NCI-H2029 (cell line): ENCODE measurements at places on chromosomes 7 and 10.

GRCh38 chr10:93701866-93702209 is 554 bp downstream of the FRA10AC1 start:
- DNase-seq: no peak

- no peak for DNase-seq
Measured at GRCh38 chr10:45179691-45180090, 135.7 kb downstream of the OR13A1 start.

DNA sequence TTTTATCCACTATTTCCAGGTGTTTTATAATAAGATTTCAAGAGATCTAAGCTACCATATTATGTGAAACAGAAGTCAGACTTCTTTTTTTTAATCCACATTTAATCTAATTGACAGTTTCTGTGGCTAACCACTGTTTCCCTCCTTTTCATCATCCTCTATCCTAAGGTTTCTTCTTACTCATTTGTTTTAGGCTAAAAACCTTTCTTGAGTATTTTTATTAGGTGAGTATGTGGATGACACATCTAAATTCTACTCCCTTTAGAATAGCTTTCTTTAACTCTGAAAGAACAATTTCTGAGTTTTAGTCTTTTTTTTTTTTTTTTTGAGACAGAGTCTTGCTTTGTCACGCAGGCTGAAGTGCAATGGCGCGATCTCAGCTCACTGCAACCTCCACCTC is 62.7 kb downstream of the NPY start:
- DNase-seq: no peak

DNA sequence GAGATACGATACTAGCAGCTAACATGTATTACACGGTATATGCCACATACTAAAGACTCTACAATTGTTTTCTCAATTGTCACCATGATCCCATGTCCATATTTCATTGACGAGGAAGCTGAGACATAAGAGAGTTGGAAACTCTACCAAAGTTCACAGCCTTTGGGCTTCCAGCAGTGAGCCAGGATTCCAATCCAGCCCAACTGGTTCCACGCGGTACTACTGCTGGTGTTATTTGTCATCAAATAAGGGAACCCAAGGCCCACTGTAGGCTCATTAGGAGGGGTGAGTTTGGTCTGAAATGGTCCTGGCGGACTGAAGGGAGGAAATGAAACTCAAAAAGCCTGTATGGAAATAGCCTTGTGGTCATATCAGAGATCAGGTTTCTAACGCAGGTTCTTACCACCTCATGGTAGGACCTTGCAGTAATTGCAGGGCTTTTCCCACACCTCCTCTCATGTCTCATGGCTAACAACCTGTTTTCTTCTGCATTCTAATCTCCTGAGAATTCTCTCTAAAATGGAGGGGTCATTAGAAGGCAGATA is 814.6 kb downstream of the LRMDA start:
- DNase-seq: no peak

GRCh38 chr7:155259866-155260497 is 37.7 kb upstream of the INSIG1 start:
- no peak for DNase-seq

DNA sequence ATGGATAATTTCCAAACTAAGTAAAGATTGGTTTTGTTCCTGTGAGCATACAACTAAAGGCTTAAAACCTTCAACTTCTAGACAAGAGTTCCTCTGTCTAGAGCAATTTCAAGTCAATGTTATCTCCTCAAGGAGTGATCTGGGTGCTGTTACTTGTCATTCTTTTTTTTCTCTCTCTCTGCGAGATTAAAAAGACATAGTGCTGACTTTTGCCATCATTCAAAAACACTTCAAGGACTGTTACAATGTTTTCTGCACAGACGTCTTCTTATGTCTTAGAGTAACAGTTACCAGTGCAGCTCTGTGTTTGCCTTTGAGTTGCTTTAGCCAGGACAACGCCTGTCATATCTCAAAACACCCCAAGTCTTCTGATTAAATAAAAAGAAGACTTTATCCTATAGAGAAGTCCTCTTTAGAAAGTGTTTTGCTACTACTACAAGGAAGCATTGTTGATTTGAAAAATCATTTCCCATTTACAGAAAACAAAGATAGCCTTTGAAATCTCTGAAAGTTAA is 263.5 kb upstream of the FERD3L start:
- no peak for DNase-seq

- DNase-seq: no peak
Measured at GRCh38 chr7:75850235-75850634, 28.6 kb upstream of the RHBDD2 start.

DNA sequence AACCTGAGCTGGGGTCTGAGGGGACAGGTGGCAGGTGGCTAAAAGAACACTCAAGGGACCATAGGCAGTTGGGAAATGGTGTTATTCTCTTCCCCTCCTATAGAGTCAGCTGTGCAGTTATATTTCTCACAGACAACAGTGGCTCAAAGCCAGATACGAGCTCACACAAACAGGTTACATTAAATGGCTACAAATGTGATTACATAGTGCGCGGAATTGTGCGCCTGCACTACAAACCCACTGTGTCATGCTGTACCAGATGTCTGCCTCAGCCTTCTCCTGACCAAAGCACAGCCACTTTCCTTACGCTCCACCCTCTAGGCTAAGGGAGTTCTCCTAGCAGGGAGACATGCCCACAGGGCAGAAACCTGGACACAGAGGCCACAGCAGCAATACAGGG is 387.2 kb downstream of the CNTNAP2 start:
- DNase-seq: no peak

GRCh38 chr7:21013765-21014539 is 227.3 kb upstream of the SP8 start:
- DNase-seq: no peak

- peak; percentile 15 for DNase-seq
Measured at GRCh38 chr10:94403380-94404213, 1.3 kb downstream of the TBC1D12 start.

DNA sequence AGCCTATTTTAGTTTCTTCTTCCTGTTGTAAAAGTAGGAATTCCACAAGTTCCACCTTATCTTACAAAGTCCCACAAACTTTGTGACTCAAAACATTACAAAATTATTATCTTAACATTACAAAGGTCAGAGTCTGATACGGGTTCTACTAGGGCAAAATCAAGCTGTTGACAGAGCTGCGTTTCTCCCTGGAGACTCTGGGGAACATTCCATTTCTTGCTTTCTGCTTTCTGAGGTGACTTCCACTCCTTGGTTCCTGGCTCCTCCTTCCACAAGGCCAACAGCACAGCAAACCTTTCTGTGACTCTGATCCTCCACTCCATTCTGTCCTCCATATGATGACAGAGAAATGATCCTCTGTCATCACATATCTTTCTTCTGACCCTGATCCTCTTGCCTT is 10.6 kb downstream of the OR2F1 start:
- DNase-seq: no peak

- no peak for DNase-seq
Measured at GRCh38 chr10:123496996-123497660, 169.0 kb upstream of the GPR26 start.

- DNase-seq: no peak
Measured at GRCh38 chr10:83909001-83909400, 230.3 kb upstream of the GHITM start.

DNA sequence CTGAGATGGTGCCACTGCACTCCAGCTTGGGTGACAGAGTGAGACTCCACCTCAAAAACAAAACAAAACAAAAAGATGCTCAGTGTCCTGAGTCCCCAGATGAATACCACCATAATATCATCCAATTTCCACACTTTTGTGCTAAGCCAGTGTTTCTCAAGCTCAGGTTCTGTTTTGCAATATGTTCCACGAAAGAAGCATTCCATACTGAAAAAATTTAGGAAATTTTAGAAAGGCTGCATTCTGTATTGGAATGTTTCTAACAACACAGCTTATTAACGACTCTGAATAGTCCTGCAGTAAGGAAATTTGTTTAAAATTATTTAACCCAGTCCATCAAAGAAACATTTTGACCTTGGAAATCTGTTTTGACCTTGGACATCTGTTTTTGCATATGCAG is 142.4 kb downstream of the EPC1 start:
- no peak for DNase-seq

DNA sequence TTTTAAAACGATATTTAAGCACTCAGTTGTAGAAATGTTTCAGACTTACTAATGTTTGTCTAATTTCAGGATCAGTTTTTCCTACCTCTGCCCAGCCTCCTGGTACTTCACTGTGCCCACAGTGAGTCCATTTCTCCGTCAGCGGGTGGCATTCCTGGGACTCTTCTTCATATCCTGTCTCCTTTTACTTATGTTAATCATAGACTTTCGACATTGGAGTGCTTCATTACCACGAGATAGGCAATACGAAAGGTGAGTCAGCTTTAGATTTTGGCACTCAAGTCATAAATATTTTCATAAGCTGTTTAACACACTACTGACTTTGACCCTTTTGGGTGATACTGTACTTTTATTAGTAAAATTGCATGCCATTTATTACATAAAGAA is 2.1 kb downstream of the ENTPD7 start:
- no peak for DNase-seq

DNA sequence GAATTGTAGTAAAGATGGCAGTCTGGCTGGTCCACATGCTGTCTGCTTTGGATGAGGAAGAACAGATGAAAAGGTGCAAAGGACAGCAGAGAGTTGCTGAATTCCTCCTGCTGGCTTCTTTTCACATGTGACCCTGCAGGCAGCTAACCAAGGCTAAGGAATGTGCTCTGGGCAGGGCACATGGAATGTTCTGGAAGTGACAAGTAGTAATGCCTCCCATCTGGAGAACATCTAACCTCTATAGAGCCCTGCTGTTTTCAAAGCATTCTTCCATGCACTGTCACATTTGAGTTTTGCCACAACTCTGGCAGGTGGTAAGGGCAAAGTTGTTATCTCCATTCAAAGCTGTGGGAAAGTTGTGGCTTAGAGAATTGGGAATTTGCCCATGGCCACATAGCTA is 208.8 kb downstream of the STK31 start:
- DNase-seq: no peak

DNA sequence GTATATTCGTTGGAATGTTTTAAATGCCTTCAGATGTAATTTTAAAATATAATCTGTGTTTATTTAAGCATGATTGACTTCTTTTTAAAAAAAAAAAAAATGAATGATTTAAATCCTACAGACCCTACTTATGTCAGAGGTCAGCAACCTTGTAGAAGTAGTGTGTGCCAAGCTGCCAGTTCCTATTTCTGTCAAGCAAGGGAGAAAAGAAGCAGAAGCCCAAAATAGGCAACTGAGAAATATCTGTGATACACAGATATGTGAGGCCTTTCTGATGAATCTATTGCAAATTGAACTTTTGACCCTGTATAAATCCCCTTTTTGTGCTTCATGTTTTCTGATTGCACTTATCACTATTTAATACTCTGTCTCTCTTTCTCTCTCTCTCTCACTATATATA is 199.5 kb downstream of the LRRN3 start:
- no peak for DNase-seq

DNA sequence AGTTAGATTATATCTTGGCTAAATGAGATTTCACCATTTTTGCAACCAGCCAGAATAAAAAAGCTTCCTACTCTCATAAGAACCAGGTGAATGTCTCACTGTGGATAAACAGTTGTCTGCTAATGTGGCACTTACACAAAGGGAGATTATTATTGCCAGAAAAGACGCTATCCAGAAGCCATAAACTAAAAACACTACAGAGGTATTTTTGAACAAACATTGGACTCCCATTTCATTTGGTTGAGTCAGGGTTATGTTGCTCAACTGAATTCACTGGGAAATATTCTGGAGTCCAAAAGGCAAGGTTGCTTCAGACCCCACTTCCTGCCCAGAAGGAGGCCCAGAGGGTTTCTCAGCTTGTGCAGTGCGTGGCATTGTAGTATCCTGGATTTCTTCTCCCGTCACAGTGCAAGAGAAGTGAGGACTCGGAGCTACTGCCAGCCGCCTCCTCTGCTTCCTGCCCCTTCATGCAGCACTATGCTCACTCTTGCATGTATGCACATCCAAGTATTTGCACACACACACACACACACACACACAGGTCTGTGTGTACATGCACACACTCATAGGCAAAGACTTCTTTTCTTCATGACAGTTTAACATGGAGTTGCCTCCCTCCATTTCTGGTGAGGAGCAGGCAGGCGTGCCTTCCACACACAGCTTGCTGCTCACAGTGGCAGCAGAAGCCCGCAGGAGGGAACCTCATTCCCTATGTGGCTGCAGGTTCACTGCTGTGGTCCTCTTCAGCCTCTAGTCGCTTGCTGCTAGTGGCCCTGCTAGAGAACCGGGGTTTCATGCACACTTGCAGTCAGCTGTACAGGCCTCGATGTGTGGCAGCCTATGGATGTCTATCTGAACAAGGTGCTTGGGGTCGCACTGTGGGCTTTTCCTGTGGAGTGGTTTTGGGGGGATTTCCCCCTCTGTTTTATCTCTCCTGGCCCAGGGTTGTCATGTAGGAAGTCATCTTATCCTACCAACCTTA is 10.1 kb downstream of the DENND10 start:
- no peak for DNase-seq

DNA sequence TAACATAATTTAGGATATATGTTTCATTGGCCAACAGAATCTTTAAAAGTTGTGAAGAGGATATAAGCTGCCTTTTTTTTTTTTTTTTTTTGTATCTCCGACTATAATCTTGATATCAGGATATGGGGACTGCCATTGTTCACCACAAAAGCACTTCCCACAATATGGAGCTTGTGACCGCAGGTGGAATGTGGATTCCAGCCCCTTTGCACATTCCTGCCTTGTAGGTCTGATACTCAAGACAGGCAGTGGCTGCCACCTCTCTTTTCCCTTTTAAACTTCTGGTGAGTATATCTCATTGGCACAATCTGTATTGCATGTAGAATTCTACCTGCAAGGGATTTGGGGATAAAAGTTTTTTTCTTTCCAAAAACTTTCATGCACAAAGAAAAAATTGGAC is 272.7 kb upstream of the VWC2 start:
- DNase-seq: no peak

DNA sequence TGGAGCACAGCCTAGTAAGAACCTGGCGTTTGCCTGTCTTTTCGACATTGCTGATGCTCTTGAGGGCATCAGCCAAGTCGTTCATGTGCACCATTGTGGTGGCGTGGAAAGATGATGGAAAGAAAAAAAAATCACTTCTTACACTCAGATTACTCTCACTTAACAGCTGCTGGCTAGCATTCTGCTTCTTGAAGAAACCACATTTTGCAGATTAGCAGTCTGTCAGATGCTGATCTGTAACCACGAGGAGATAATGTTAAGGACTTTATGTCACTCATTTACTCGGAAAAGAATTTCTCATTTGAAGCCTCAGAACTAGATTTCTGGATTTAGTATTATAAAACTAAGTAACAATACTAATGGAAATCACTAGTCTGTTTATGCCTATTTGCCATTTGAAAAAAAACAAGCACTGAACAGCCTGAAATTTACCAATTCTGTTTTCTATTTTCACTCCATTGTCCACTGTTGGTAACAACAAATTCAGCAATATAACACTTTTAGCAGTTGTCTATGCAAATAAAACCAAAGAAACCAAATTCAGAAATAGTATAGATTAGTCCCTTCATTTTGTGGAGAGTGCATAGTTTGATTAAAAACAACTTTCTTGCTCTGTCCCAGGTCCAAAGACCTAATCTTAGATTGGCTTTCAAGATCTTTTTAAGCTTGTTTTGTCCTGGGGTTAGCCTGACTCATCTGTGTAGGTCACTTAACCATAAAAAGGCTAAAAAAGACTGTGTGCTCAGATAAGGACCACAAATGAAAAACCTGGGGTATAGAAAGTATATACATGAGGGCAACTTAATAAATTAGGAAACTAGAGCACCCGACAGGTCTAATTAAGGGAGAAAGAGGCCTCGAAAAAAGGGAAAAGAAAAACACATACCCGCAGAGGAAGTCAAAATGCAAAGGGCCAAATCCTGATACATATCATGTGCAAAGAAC is 67.5 kb downstream of the NT5C2 start:
- no peak for DNase-seq
